Hepatic stellate cell (primary cell): ENCODE measurements at places on chromosomes 3 and 15.

GRCh38 chr3:16308727-16309126, 43.7 kb downstream of the OXNAD1 start:
- DNase-seq, result no peak

DNA sequence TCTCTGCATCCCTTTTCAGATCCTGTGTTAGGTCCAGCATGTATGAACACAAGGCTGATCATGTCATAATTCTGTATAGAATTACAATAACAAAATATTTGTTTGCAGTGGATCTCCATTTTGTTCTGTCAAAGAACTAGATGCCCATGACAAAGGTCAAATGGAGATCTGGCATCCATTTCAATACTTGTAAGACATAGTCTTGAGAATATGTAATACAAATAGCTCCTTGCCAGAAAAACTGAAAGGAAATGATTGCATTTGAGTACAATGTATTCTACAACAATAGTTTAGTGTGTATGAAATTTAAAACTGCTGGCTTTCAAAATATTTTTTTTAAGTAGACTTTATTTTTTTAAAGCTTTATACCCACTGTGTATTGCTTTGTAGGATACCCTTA, 101.1 kb downstream of the CMSS1 start:
- no peak for DNase-seq

- DNase-seq, result peak; percentile 69
These were observed 28.9 kb downstream of the FBXW12 start for GRCh38 chr3:48400824-48401433.

GRCh38 chr3:8768364-8769087, 887 bp downstream of the OXTR start:
- peak; percentile 47 for DNase-seq

DNA sequence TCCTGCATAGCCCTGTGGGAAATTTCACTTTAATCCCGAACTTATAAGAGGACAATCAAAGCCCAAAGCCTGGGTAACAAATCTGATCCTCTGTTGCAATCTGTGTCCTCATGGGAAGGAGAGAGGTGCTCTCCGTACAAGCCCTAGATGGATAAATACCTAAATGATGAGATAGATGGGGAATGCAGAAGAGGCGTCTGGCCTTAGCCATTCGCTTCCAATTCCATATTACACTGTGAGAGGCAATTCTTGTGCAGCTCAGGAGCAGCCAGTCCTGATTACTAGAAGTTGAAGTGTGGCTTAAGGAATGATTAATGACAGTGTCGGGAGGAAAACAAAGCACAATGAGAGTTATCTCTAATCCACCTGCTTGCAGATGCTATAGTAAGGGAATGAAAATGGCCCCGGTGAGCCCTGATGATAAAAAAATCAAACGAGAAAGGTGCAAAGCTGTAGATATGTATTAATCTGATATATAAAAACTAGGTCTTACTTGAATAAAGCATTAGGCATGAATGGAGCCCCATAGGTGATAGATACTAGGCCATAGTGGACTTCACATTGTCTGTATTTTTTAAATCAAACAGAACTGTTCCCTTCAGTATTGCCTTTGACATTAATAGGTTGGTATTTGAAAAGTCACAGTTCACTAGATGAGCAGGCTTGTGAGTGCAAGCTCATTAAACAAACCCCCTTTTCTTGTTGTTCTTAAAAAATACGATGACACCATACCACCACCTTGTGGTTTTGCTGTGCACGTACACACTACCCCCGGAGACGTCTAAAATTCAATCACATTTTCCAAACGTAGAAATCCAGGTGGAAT, 54.2 kb upstream of the TMCO5A start:
- no peak for DNase-seq

DNA sequence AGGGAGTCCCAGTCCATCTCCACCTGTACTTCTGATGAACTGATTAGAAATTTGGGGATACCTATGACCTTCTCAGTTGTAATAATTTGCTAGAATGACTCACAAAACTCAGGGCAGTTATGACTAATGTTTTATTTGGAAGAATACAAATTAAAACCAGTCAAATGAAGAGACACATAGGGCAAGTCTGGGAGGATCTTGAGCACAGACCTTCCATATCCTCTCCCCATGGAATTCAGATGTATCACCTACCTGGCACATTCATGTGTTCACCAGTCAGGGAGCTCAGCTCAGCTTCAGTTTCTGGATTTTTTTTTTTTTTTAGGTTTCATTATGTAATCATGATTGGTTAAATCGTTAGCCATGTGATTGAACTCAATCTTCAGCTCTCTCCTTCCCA, 247.7 kb downstream of the VGLL3 start:
- no peak for DNase-seq

GRCh38 chr3:36891701-36892160, 53.1 kb downstream of the TRANK1 start:
- no peak for DNase-seq

- DNase-seq, result no peak
These were observed 51.7 kb downstream of the PLS1 start for GRCh38 chr3:142647856-142648255.

DNA sequence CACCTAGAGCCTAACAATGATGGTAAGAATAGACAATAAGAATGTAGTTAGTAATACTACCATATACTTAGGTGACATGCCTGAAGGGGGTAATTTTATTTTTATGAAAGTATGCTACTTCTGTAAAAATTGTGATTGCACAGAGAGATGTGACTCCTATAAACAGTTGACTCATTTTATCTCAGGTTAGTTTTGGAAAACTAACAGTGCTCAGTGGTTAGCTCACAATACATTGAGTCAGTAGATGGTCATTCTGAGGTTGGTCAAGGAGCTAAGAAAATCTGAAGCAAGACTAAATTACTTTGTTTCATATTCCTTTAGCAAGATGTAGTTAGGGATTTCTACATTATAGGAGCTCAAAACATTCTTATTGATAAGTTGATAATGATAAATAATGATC, 271.0 kb downstream of the EDEM1 start:
- no peak for DNase-seq

DNA sequence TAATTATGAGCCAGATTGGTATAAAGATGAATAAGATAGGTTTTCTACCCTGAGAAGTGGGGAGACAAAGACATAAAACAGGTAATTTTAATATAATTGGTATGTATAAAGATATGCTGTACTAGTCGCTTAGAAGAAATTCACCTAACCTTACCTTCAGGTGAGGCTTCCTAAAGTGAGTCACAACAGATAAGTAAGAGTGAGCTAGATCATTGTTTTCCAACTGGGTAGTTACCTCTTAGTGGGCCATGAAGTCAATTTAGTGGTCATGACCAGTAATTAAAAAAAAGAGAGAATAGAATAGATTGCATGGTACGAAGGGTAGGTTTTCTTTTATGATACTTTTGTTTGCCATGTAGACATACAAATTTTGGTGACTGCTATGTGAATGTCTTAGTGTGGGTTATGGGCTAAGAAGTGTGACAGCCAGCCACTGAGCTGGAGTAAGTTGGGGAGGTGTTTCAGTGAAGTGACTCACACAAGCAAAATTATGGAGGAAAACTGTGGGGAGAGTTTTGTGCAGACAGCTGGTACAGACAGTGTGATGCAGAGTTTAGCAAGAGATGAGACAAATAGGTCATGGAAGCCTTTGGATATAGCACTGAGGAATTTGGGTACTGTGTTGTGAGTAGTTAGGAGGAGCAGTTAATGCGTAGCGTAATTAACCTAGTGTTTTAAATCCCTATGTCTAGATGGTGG, 8.2 kb downstream of the TRNT1 start:
- DNase-seq, result no peak

GRCh38 chr3:150503402-150504099, 42.7 kb downstream of the SERP1 start:
- DNase-seq, result no peak

DNA sequence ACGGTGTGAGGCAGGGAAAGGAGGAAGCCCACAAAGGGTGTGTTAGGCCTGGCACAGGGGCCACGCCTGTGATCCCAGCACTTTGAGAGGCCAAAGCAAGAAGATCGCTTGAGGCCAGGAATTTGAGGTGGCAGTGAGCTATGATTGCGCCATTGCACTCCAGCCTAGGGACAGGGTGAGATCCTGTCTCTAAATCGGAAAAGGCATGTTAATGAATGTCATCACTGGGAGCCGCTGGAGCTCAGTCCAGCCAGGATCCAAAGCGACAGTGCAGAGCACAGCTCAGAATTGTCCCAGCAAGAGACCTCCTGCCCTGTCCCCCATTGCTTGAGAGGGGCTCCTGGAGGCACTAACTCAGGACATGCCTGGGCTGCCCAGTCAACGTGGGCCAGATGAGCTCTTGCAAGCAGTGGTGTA, 15.0 kb upstream of the FBLN2 start:
- no peak for DNase-seq

DNA sequence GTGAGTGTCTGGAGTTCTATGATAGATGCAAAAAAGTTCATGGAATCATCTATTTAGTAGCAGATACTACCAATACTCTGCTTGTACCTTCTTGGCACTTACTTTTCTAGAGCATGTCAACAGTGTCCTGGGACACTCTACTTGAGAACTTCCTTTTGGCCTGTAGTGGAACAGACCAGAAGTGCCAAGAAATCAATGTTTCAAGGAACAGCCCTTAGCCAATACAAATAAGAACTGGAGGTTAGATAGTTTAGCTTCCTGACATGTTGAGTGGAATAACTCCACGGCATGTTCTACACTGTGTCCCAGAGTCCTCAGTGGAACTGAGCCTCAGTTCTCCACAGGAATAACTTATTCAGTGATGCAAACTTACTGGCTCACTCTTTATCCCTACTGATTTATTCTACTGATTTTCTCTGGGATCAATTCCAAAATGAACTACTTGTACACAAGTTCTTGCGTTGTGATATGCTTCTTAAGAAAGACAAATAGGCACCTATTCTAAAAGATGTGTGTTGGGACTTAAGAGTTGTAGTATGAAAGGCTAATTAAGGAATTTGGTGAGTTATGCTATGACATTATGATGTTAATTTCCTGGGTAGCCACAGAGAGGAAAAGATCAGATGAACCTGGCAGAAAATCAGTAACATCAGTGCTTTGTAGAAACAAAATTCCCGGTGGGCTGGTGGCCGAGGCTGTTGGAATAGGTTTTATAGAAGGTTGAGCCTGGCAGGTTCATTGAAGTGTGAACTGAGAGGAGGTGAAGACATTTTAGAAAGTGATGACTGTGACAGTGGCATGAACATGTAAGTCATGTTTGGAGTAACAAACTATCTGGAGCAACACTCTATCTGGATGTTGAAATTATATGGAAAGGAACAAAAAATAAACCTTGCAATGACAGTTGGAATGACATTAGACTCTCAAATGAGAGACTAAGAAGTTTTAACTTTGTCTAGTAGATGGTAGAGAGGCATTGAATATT, 101.8 kb upstream of the RBMS3 start:
- no peak for DNase-seq

GRCh38 chr15:100192097-100193080, 149.4 kb downstream of the ADAMTS17 start:
- DNase-seq, result no peak

GRCh38 chr15:57213862-57214261, 162.4 kb upstream of the CGNL1 start:
- no peak for DNase-seq

GRCh38 chr3:135868801-135869200, 96.7 kb upstream of the PPP2R3A start:
- no peak for DNase-seq

GRCh38 chr3:64462203-64462602, 225.6 kb downstream of the ADAMTS9 start:
- DNase-seq, result peak; percentile 57

DNA sequence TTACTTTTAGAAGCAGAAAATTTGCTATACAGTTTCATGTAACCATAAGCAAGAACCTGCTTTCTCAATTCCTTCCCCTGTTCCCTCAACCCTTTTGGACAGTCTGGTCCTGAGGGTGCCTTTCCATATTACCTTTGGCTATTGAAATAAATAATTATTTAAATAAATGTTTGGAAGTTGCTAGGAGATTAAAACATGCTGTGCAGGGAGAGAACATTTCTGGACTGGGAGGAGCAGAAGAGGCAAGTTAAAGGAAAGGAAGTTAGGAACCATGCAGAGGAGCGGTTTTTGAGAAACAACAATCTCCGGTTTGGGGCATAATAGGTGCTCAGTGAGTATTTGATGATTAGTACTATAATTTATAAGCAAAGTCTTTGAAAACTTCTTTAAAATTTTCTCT, 41.8 kb downstream of the ZNF609 start:
- DNase-seq, result no peak

- no peak for DNase-seq
These were observed 28.4 kb downstream of the MAGI1 start for GRCh38 chr3:66010348-66010738.

GRCh38 chr3:109985943-109986555, 648.7 kb upstream of the DPPA4 start:
- no peak for DNase-seq

- DNase-seq, result no peak
These were observed 2.7 kb downstream of the LIPH start for GRCh38 chr3:185549651-185550111.

GRCh38 chr3:97021778-97022177, 207.4 kb downstream of the EPHA6 start:
- no peak for DNase-seq

GRCh38 chr3:195956577-195956976, 48.2 kb upstream of the TNK2 start:
- no peak for DNase-seq

- no peak for DNase-seq
These were observed 5.1 kb downstream of the SCAMP2 start for GRCh38 chr15:74868059-74868458.

DNA sequence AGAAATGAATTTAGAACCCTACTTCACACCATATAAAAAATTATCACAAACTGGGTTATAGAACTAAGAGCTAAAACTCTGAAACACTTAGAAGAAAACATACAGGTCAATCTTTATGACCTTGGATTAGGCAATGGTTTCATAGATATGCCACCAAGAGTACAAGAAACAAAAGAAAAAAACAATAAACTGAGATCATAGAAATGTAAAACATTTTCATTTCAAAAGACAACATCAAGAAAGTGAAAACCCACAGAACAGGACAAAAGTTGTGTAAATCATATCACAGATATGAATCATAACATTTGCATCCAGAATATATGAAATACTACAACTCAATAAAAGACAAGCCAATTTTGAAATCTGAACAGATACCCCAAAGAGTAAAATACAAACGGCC, 72.4 kb downstream of the TBL1XR1 start:
- no peak for DNase-seq

- no peak for DNase-seq
These were observed 2.1 kb downstream of the OPA1 start for GRCh38 chr3:193594946-193595689.

DNA sequence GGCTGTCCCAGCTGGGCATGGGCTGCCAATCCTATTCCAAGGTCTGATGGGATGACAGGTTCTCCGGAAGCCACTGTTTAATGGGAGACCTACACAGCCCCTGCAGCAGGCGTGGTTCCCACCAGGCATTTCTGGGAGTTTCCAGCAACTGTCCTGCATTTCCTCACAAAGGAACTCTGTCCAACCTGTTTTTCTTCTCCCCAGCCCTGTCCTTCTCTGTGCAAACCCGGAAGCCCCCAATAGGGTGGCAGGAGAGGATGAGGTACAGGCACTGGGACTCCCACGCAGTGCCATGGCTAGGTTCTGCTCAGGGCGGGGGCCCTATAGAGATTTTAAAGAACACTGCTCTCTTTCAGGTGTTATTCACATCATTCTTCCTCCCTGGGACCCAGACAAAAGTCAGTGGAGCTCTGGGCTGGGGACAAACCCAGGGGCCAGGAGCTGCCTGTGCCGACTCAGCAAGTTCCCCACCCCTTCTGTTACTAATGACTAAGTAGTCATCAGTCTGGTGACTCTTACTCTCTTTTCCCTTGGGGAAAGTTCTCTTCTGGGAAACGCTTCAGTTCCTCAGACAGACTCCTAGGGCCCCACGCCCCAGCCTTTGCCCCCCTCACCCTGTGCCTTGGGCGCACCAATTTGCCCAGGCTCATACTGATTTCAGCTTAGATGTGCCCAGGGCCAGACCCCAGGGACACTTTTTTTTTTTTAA, 97.7 kb downstream of the CD47 start:
- peak; percentile 70 for DNase-seq

- no peak for DNase-seq
These were observed 154.7 kb upstream of the GOLIM4 start for GRCh38 chr3:168250415-168250861.
